A172 (cell line): ENCODE measurements at places on chromosomes 12 and 14. TPM values are rescaled to one million over a fixed set of nuclear protein-coding genes. Genes with fewer than 3 reads are reported as not detected.

GRCh38 chr14:41799817-41800216 lies 193.1 kb downstream of the LRFN5 start:
- DNase-seq = no peak

- no peak for DNase-seq
Observed at GRCh38 chr14:28102814-28103213, 663.8 kb upstream of the FOXG1 start.

The TAS2R46 gene
- total RNA-seq = 0.60 TPM in 1 of 2 replicates, not detected in the other

The SIX4 gene
- total RNA-seq = 6.5 and 7.5 TPM in 2 replicates

The HOXC13 gene
- total RNA-seq = 7.5 and 8.9 TPM in 2 replicates
